ENCODE measurements at places on chromosomes 2 and 18.

GRCh38 chr18:40313030-40313642 lies 1641.9 kb upstream of the PIK3C3 start:
- no peak for DNase-seq

DNA sequence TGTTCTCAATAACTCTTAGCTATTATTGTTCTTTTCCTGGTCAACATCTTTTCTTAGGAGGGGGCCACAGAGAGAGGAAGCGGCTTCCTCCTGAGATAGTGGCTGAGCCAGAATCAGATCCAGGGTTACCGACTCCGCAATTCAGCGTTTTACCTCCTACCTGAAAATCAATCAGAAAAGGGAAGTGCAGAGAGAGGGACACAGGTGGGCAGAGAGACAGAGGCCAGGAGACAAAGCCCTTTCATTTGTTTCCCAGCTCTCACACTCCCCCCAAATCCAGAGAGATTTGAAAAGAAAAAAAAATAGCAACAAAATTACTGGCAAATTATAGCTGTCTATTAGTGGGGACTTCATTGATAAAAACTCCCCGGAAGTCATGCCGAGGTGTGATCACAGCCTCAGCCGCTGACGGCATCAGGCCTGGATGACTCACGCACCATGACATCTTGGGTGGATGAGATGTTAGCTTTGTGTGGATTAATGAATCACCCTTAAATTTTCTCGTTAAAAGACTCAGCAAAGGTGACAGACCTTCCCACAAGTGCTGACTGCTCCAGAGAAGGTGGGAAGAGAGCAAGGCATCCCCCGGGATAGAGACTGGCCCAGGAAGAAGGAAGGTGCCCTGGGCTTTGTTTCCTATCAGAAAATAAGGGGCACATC lies 120.7 kb downstream of the LOXHD1 start:
- DNase-seq, result no peak

DNA sequence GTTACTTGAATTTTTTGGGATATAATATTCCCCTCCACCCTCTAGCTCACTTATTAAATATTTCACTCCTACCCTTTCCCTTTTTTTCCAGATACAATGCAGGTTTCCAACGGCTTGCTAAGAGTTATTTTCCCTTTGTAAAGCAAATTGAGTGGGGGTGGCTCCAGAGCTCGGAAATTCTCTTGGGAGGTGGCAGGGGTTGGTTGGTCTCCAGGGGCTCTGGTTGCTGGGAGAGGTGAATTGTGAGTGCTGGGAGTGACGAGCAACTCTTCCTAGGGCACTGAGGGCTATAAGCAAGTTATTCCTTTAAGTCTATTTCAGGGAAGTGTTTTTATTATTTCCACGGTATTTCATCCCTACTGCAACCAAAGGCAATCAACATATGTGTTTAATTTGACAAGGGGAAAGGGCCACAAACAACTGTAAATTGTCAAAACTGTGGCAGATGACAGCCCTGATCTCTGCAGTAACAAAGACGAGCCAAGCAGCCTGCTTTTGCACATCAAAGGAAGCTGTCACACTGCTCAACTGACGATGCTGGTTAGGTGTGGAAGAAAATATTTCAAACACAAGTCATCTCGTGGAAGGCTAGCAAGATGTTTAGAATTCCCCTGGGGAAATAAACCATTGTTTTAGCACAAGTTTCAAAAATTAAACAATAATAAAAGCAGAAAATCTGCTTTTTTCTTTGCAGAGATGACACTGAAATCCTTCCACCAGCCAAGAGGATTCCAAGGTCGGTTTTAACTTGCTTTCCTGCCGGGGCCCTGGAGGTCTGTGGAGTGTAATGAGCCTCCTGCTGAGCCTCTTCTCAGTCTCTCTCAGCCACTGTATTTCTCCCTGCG lies 34.8 kb upstream of the ASXL2 start:
- no peak for DNase-seq

DNA sequence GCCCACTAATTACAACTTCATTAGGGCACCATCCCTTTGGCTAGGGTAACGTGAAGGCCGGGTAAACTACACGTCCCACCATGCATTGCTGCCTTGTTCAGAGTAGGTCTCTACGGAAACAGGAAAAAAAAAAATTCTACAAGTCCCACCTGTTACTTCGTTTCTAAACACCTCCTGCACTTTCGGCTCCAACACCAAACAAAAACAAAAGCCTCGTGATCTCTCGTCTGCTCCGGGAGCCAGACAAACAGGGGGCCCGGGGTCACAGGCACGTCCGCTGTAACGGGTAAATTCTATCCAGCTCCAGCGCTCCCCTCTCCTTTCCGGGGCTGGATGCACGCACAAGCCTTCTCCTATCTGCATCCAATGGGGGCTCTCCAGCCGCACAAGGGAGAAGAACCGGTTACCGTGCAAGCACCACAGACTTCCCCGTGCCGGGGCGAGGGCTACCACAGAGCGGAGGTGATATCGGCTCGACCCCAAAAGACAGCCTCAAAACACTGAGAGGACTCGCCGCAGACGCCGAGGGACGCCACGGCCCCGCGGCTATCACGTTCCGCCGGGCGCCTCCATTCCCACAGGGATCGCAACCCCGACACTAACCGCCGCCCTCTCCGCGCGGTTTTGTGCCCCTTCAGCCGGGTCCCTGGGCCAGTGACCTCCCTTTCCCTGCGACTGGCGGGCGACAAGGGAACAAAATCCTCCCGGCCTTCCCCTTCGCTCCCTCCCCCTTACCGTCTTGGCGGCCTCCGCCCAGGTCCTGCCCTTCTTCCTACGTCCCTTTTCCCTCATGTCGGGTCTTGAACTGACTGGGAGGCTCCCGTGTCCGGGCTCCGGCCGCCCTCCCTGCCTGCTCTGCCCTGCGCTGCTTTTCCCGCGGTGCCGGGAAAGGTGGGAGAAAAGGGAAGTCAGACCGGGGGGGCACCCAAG lies 591 bp downstream of the ASXL2 start:
- peak; percentile 68 for DNase-seq

- no peak for DNase-seq
Measured at GRCh38 chr18:63120620-63121019, 198.9 kb downstream of the BCL2 start.

- no peak for DNase-seq
Measured at GRCh38 chr2:6602471-6602870, 263.2 kb downstream of the CMPK2 start.

GRCh38 chr2:20326163-20326780 lies 24.4 kb downstream of the PUM2 start:
- no peak for DNase-seq

GRCh38 chr2:165876712-165877111 lies 76.9 kb downstream of the TTC21B start:
- no peak for DNase-seq

DNA sequence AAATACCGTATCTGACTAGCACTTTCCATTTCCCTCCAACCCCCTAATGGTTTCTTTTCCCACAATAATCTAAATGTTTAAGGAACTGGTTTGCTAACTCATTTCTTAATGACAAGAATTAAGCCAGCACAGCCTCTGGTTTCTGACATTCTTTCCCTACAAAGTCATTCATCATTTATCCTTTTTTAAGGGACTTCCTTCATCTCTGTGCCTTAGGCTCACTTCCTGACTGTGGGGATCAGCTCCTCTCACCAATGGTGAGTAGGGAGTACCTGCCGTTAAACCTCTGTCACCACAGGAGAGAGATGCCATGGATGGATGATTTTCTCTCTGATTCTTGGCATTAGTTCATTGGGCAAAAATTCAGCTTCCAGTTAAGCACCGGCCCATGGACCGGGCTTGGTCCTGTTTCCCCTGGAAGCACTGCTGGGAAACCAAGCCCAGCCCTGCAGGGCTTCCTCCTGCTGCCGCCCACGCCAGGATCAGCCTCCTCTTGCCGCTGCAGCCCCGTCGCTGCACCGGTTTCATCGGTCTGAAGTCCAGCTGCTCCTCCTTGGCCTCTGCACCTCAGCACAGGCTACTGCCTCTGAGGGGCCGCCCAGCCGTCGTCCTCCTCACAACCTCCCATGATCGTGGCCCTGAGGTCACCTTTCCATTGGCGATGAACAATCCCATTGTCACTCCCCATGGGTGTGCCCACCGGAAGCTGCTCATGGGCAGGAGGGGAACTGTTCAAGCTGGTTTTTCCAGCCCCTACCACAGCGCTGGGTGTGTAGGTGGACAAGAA lies 64.0 kb upstream of the ZNF516 start:
- no peak for DNase-seq

- no peak for DNase-seq
Measured at GRCh38 chr2:229133155-229133772, 137.8 kb downstream of the PID1 start.

GRCh38 chr18:54254265-54254758 lies 15.0 kb upstream of the POLI start:
- DNase-seq, result no peak

- DNase-seq, result peak; percentile 9
Measured at GRCh38 chr2:71951718-71952404, 195.8 kb downstream of the CYP26B1 start.

- peak; percentile 44 for DNase-seq
Measured at GRCh38 chr2:169734169-169734847, 676 bp downstream of the KLHL23 start.

GRCh38 chr18:73087282-73087977 lies 219.6 kb upstream of the NETO1 start:
- no peak for DNase-seq

- DNase-seq, result no peak
Measured at GRCh38 chr2:172230889-172231401, 128.2 kb upstream of the DLX2 start.

- no peak for DNase-seq
Measured at GRCh38 chr2:230830428-230830827, 34.3 kb upstream of the ITM2C start.

- no peak for DNase-seq
Measured at GRCh38 chr2:196500686-196501431, 138.7 kb upstream of the CCDC150 start.

DNA sequence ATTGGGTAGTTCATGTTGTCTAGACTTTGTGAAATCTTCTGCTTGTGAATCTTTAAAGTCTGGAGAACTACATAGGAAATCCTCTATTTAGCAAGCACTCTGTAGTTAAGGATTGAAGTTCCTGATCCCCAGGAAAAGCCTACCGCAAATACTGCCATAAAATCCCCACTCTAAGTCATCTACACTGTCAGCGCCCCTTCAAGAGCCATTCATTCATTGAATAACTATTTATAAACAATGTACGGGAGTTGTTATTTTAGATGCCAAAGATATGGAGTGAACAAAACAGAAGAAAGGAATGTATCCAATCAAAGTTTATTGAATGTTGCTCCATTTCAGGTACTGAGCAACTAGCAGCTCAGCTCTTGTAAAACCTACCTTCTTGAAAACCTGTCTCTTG lies 36.5 kb upstream of the SLC39A10 start:
- DNase-seq, result no peak

- DNase-seq, result no peak
Measured at GRCh38 chr2:203471323-203471722, 63.8 kb downstream of the RAPH1 start.

- no peak for DNase-seq
Measured at GRCh38 chr2:215811003-215811402, 202.3 kb downstream of the MREG start.

DNA sequence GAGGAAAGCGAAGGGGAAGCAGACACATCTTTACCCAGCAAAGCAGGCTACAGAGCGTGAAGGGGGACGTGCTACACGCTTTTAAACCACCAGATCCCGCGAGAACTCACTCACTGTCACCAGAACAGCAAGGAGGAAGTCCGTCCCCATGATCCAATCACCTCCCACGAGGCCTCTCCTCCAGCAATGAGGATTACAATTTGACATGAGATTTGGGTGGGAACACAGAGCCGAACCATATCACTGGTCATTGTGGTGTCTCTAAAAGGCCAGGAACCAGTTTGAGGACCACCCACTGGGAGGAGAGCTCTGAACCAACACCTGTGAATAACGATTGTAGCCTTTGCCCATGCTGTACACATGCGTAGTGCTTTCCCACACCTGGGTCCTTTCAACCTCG lies 116.6 kb upstream of the FAM136A start:
- DNase-seq, result no peak

- DNase-seq, result no peak
Measured at GRCh38 chr2:63484901-63485300, 103.4 kb downstream of the WDPCP start.

GRCh38 chr18:24825397-24825796 lies 365.0 kb downstream of the HRH4 start:
- no peak for DNase-seq

- no peak for DNase-seq
Measured at GRCh38 chr2:19859565-19859964, 42.2 kb downstream of the TTC32 start.

DNA sequence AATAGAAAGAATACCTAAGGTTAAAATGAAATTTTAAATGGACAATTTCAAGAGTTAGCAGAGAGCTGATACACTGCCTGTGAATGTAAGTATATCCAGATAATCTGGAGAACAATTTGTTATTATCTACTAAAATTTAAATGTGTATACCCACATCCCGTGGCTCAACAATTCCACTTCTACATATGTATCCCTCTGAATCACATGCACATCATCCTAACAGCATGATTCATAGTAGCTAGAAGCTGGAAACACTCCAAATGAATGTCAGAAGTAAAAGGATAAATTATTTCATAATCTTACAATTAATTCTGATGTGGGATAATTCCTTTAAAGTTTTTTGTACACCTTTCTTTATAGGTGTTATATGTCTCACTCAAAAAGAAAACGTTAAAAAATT lies 87.9 kb downstream of the CNTNAP5 start:
- DNase-seq, result no peak

DNA sequence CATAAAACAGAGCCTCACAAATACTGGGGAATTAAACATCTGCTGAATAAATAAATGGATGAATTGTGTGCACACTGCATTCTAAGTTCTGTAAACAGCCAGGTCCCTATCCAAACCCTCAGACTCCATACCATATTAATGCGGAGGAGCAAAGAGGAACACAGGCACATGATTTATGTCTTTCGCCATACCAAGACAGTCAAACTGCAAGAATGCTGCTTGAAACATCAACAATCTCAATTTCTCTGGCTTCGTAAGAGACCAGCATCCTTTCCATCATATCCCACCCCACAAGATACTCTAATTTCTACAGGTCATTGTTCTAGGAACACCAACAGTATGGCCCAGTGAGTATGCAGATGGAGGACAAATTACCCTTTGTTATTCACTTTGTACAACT lies 15.0 kb downstream of the KANSL3 start:
- no peak for DNase-seq

DNA sequence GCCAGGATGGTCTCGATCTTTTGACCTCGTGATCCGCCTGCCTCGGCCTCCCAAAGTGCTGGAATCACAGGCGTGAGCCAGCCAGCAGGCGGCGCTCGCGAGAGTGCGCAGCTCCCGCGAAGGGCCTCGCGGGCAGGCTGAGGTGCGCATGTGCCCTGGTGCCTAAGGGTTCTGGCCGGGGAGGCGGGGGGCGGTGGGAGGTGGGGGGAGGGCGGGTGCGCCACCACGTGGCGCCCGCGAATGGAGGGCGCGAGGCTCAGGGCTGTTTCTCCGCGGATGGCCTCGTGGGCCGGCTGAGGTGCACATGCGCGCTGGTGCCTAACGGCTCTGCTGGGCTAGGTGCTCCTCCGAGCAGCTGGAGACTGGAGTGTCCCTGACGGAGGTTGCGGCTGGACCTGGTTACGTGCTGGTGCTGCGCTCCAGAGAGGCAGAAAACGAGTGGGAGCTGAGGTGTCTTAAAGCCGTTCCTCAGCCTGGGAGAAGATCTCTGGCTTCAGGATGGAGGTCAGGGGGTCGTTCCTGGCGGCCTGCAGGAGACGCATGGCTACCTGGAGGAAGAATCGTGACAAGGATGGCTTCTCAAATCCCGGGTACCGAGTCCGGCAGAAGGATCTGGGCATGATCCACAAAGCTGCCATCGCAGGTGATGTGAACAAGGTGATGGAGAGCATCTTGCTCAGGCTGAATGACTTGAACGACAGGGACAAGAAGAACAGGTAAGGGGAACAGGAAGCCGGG lies at the start of gene ANKRD62:
Gene ANKRD62 (plus strand): TSS at position 324 of the 738 bp plus-strand sequence. CDS start 175 bp downstream, at position 499.
- DNase-seq, result no peak

Measured in liver (tissue), 10 donors.